ENCODE measurements at places on chromosomes 2 and 18. TPM values are rescaled to one million over a fixed set of nuclear protein-coding genes. Genes with fewer than 3 reads are reported as not detected.

Gene MATN3
- not detected for total RNA-seq

Gene GCA
- total RNA-seq, result 22.2 TPM

Gene ACMSD
- not detected for total RNA-seq

- H3K4me1 ChIP-seq, result peaks cover 38% of the 10 kb centered on the region
- peaks cover 18% of the 10 kb centered on the region for H3K36me3 ChIP-seq
- peak overlapping the region; percentile 54 for H3K27ac ChIP-seq
- H3K4me3 ChIP-seq, result peak overlapping the region; percentile 33
Observed at GRCh38 chr2:70014959-70015358, 53.5 kb upstream of the ASPRV1 start.

GRCh38 chr2:37654932-37655841 is 16.3 kb downstream of the CDC42EP3 start:
- H3K27me3 ChIP-seq, result no peaks in the 10 kb centered on the region
- H3K4me1 ChIP-seq, result peaks cover 87% of the 10 kb centered on the region
- H3K27ac ChIP-seq, result peak overlapping the region; percentile 95
- H3K36me3 ChIP-seq, result peaks cover 5% of the 10 kb centered on the region
- peak overlapping the region; percentile 31 for H3K4me3 ChIP-seq

- H3K4me3 ChIP-seq, result no peak overlapping the region
- no peaks in the 10 kb centered on the region for H3K4me1 ChIP-seq
- H3K27me3 ChIP-seq, result no peaks in the 10 kb centered on the region
- H3K36me3 ChIP-seq, result peaks cover 2% of the 10 kb centered on the region
- DNase-seq, result no peak
- H3K27ac ChIP-seq, result no peak overlapping the region
Observed at GRCh38 chr2:7077660-7078267, 160.6 kb downstream of the RNF144A start.

GRCh38 chr18:58032233-58032632 is 11.8 kb upstream of the NEDD4L start:
- H3K36me3 ChIP-seq, result no peaks in the 10 kb centered on the region
- no peaks in the 10 kb centered on the region for H3K4me1 ChIP-seq
- no peak for DNase-seq
- peaks cover 8% of the 10 kb centered on the region for H3K27me3 ChIP-seq
- no peak overlapping the region for H3K27ac ChIP-seq
- no peak overlapping the region for H3K4me3 ChIP-seq

DNA sequence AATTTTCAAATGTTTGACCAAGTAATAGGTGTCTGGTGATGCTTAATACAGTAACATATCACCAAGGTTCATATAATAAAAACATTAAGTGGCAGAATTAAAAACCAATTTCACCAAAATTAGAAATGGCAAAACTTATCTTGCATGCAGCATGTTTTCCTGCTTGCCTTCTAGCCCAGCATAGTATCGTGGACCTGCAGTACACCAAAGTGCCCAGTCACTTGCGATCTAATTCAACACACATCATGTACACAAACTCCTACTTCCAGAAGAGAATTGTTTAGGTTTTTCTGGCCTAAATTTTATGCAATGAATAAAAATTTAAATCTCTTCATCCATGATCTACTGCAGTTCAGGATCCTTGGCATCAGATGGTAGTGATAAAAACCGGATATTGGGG is 28.9 kb downstream of the LPIN2 start:
- H3K27ac ChIP-seq, result peak overlapping the region; percentile 98
- no peaks in the 10 kb centered on the region for H3K27me3 ChIP-seq
- DNase-seq, result no peak
- H3K36me3 ChIP-seq, result peaks cover 6% of the 10 kb centered on the region
- H3K4me3 ChIP-seq, result peak overlapping the region; percentile 55

GRCh38 chr2:40380041-40380440 is 71.8 kb downstream of the SLC8A1 start:
- no peak for DNase-seq
- H3K4me3 ChIP-seq, result no peak overlapping the region
- peaks cover 6% of the 10 kb centered on the region for H3K27me3 ChIP-seq

GRCh38 chr18:2898186-2898640 is 51.4 kb downstream of the EMILIN2 start:
- peaks cover 15% of the 10 kb centered on the region for H3K4me1 ChIP-seq
- H3K4me3 ChIP-seq, result no peak overlapping the region
- H3K27ac ChIP-seq, result no peak overlapping the region
- H3K27me3 ChIP-seq, result no peaks in the 10 kb centered on the region
- DNase-seq, result peak; percentile 17
- H3K36me3 ChIP-seq, result peaks cover 9% of the 10 kb centered on the region

DNA sequence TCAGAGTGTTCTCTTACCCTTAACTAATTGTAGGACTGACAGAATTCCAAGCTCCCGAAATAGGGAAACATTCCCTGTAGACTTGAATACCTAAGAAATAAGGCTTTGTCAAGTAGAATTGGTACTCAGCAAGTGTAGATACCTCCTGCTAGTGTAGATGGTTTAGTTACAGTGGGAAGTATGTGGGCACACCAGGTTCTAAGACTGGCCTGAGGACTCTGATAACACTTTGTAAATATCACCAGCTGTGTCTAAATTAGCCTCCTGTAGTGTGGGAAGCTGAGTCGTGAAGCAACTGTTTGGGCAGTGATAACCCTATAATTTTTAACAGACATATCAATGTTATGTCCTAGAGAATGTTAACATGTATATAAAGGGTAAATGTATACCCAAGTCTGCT is 304.5 kb downstream of the SLC8A1 start:
- H3K27ac ChIP-seq, result no peak overlapping the region
- no peak overlapping the region for H3K4me3 ChIP-seq
- peaks cover 11% of the 10 kb centered on the region for H3K27me3 ChIP-seq
- no peaks in the 10 kb centered on the region for H3K36me3 ChIP-seq

- H3K36me3 ChIP-seq, result peaks cover 6% of the 10 kb centered on the region
- no peak for DNase-seq
- no peaks in the 10 kb centered on the region for H3K27me3 ChIP-seq
- H3K4me1 ChIP-seq, result no peaks in the 10 kb centered on the region
Observed at GRCh38 chr2:158518084-158518483, 61.3 kb downstream of the PKP4 start.

- no peak overlapping the region for H3K4me3 ChIP-seq
- H3K27me3 ChIP-seq, result no peaks in the 10 kb centered on the region
- no peak overlapping the region for H3K27ac ChIP-seq
- no peak for DNase-seq
Observed at GRCh38 chr2:207110715-207111114, 55.0 kb downstream of the KLF7 start.

- no peaks in the 10 kb centered on the region for H3K27me3 ChIP-seq
- H3K36me3 ChIP-seq, result no peaks in the 10 kb centered on the region
- H3K4me1 ChIP-seq, result peaks cover 11% of the 10 kb centered on the region
- no peak overlapping the region for H3K27ac ChIP-seq
Observed at GRCh38 chr2:239582476-239582875, 181.7 kb upstream of the HDAC4 start.
